Dermis microvascular lymphatic vessel endothelial cell (primary cell): ENCODE measurements at places on chromosomes 12 and 14.

- no peak for DNase-seq
Measured at GRCh38 chr14:93079321-93079720, 36.4 kb downstream of the ITPK1 start.

DNA sequence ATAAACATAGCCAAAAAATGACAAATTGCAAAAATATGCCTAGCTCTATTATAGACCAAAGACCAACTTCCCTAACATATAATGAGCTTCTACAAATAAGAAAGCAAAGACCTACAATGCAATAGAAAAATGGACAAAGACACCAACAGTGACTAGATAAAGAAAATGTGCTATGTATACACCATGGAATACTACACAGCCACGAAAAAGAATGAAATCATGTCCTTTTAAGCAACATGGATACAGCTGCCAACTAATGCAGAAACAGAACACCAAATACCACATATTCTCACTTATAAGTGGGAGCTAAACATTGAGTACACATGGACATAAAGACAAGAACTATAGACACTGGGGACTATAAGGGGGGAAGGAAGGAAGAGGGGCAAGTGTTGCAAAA, 10.9 kb upstream of the PCNX1 start:
- DNase-seq: no peak

- DNase-seq: no peak
Measured at GRCh38 chr12:74401035-74401434, 136.6 kb upstream of the ATXN7L3B start.

- DNase-seq: no peak
Measured at GRCh38 chr14:50762001-50762930, 68.7 kb downstream of the NIN start.

DNA sequence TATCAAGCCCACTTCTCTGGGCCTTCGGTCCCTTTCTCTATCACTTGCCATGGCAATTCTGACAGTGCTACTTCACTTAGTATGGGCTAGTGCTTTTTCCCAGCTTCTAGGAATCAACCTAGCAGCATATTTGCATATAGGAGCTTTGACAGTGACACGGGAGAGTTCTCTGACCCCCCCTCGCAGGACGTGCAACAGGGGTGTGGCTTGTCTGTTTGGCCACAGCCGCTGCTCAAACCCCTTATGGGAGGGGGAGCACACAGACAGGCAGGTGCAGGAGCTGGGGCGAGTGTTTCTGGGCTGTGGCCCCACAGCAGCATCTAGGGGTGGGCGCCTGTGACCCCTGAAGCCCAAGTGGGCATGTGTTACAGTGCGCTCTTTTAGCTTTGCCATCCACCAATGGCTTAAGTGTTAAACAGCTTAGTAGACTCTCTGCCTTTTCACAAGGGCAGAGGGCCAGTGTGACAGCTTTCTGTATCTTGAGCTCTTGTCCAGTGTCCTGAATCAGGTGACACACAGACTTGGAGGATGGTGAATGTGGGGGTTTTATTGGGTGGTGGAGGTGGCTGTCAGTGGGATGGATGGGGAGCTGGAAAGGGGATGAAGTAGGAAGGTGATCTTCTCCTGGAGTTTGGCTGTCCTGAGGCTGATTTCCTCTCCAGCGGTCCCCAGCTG, 229.3 kb downstream of the PCNX1 start:
- no peak for DNase-seq

DNA sequence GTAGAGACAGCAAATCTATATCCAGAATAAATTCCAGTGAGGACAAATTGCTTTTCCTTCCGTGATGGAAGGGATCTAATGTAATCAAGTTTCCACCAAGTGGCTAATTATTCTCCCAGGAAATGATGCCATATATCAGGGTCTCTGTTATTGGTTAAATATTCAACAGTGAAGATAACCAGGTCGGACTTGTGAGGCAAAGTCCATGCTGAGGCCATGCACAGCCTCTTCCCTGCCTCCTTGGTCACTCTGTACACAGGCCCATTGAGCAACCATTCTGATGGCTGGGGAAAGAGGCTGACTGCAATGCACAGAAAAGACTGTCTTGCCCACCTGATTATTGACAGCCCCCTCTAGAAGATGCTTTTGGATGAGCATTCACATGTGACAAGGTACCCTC, 90.1 kb downstream of the TNFAIP2 start:
- DNase-seq: no peak
